Activated CD4-positive, alpha-beta memory T cell treated with anti-CD3 and anti-CD28 coated beads for 36 hours (primary cell): ENCODE measurements at places on chromosomes 1 and 21. TPM values are rescaled to one million over a fixed set of nuclear protein-coding genes. Genes with fewer than 3 reads are reported as not detected.

OR10J1 gene
- not detected for total RNA-seq

DNA sequence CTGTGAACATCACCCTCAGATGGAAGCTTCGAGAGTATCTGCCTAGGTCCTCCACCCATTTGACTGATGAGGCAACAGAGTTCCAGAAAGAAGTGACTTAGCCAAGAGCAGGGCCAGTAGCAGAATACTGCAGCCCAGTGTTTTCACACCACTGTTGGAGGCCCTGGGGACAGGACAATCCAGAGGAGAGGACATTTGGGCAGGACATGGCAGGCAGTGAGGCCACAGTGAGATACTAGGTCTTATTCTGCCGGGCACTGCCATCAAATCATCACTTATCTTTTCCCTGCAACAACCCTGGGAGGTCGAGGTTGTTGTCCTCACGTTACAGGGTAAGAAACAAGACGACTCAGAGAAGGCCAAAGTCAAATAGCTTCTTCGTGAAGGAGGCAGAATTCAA lies 5.5 kb upstream of the FOXO6 start:
- H3K4me3 ChIP-seq, result no peak overlapping the region
- H3K4me1 ChIP-seq, result peaks cover 2% of the 10 kb centered on the region
- H3K27me3 ChIP-seq, result peaks cover 7% of the 10 kb centered on the region
- no peak overlapping the region for H3K27ac ChIP-seq
- no peak for DNase-seq

GRCh38 chr1:235358899-235359298 lies 8.3 kb upstream of the TBCE start:
- no peak for DNase-seq
- H3K27ac ChIP-seq, result no peak overlapping the region
- no peaks in the 10 kb centered on the region for H3K4me1 ChIP-seq
- no peaks in the 10 kb centered on the region for H3K36me3 ChIP-seq
- H3K27me3 ChIP-seq, result no peaks in the 10 kb centered on the region
- no peak overlapping the region for H3K4me3 ChIP-seq

DNA sequence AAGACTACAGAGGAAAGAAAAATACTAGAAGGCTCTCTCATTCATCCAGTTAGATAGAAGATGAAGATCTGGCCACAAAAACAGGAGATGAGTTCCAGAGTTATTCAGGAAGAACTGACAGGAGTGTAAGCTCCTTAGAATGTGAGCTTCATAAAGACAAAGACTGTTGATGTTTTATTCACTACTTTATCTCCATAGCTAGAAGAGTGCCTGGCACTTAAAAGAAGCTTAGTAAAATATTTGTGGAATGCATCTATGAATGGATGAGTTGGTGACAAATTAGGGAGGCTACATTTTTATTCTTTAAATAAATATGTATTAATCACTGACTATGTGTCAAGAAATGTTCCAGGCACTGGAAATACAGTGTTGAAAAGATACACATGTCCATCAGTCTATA lies 13.8 kb downstream of the CLDN17 start:
- H3K27ac ChIP-seq, result no peak overlapping the region
- H3K4me3 ChIP-seq, result no peak overlapping the region

DNA sequence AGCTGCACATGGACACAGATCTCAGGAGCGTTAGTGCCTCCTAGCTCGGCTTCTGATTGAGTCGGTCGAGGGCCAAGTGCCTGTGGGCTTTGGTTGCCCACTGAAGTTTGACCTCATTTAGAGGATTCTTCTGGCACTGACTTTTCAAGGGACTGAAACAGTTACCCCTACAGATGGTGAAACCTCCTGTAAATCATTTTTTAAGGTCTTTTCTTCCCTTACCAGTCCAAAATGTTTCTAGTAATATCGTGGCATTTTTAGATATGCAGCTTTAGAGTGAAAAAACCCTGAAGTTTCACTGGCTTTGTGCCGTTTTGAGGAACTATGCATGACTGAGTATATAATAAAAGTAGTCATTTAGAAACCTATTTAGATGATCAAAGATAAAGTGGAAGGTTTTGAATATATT lies 34.7 kb upstream of the L1TD1 start:
- H3K27me3 ChIP-seq, result no peaks in the 10 kb centered on the region
- no peaks in the 10 kb centered on the region for H3K4me1 ChIP-seq
- no peaks in the 10 kb centered on the region for H3K36me3 ChIP-seq
- H3K4me3 ChIP-seq, result no peak overlapping the region
- H3K27ac ChIP-seq, result no peak overlapping the region

GRCh38 chr1:59641836-59642235 lies 172.9 kb upstream of the HOOK1 start:
- H3K4me1 ChIP-seq, result no peaks in the 10 kb centered on the region
- no peaks in the 10 kb centered on the region for H3K36me3 ChIP-seq
- no peaks in the 10 kb centered on the region for H3K27me3 ChIP-seq
- DNase-seq, result no peak

GRCh38 chr1:32316903-32317277 lies 19.1 kb downstream of the MARCKSL1 start:
- H3K4me3 ChIP-seq, result no peak overlapping the region
- no peak overlapping the region for H3K27ac ChIP-seq
- peaks cover 14% of the 10 kb centered on the region for H3K36me3 ChIP-seq
- no peaks in the 10 kb centered on the region for H3K27me3 ChIP-seq

- H3K27me3 ChIP-seq, result no peaks in the 10 kb centered on the region
- H3K27ac ChIP-seq, result peak overlapping the region; percentile 82
- peaks cover 11% of the 10 kb centered on the region for H3K36me3 ChIP-seq
- H3K4me1 ChIP-seq, result peaks cover 34% of the 10 kb centered on the region
- peak overlapping the region; percentile 92 for H3K4me3 ChIP-seq
- DNase-seq, result no peak
Observed at GRCh38 chr1:10473145-10473765, 926 bp upstream of the DFFA start.

GRCh38 chr1:109312978-109313775 lies 6.4 kb upstream of the MYBPHL start:
- H3K27ac ChIP-seq, result no peak overlapping the region
- H3K36me3 ChIP-seq, result no peaks in the 10 kb centered on the region
- no peak for DNase-seq
- peaks cover 12% of the 10 kb centered on the region for H3K27me3 ChIP-seq

DNA sequence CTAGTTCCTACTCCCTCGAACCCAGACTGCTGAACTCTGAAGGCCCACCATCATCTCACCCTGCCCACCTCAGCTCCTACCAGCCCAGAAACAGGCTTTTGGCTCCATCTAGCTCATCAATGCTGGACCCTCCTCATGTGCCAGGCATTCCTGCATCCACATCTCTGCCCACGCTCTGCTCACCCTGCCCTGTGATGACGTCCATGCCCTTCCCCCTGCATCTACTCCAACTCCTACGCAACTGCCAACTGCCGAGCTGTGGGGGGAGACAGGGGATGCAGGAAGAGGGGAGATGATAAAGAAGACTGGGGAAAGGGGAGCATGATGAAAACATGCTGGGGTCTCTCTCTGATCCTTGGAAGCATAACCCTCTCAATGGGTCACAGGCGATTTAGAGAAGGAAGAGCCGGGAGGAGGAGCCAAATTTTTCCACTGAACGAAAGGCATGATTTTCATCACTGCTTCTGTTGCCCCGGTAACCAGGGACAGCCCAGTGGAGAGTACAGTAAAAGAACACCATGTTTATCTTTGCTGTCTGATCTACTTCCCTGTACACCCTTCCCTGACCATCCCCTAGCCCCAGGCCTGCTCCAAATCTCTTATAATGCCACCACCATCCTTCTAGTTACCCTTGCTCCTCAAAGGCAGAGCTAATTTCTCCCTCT lies 44.3 kb downstream of the CD34 start:
- peak; percentile 55 for DNase-seq
- peak overlapping the region; percentile 90 for H3K4me3 ChIP-seq
- peaks cover 41% of the 10 kb centered on the region for H3K36me3 ChIP-seq
- H3K4me1 ChIP-seq, result peaks cover 83% of the 10 kb centered on the region
- H3K27me3 ChIP-seq, result no peaks in the 10 kb centered on the region
